SK-N-DZ (cell line): ENCODE measurements at places on chromosomes 7 and 10.

DNA sequence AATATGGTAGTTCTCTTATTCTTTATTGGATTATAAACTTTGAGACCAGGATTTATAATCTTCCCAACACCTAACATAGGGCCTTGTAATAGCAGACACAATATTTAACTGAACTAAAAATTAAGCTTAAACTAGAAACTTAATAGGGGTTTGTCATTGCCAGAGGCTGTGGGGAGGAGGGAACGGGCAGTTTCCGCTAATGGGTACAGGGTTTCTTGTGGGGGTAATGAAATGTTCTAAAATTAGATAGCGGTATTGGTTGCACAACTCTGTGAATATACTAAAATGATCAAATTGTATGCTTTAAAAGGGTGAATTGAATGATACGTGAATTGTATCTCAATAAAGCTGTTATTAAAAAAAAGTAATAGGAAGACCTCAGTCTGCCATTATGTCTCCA lies 45.4 kb downstream of the NT5C2 start:
- no peak for DNase-seq

GRCh38 chr10:126350216-126350992 lies 37.9 kb downstream of the ADAM12 start:
- DNase-seq, result no peak

- no peak for DNase-seq
Measured at GRCh38 chr7:44285561-44285960, 39.8 kb downstream of the CAMK2B start.

DNA sequence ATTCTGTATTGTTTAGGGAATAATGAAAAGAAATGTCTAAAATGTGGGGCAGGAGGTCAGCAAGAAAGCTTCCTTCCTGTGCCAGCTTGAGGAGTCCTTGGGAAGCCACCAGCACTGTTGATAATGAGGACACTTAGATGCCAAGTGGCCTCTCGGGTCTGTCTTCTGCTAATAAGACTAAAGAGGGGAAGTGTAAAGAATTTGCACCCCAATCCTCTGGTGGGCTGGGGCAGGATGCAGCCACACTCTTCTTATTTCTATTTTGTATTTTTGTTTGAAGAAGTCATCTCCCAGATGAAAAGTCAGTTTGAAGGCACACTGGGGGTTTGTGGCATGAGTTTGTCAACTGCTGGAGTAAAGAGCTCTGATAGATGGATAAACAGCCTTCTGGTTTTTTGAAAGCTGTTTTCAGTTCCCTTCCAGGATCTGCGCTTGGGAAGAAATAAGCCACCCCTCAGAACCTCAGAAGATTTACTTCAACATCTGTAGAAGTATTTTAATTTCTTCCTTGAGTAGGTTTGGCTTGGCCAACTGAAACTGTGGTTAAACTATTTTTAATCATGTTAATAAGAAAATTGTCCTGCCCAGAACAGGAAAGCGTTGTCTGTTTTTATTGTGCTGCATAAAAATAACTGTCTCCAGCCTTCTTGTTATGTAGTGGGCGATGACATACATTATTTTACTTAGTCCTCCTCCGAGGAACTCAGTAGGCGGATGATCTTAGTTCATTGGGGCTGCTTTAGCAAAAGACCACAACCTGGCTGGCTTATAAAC lies 128.8 kb upstream of the GPR26 start:
- DNase-seq, result no peak

GRCh38 chr7:79341902-79342301 lies 111.6 kb downstream of the MAGI2 start:
- DNase-seq, result no peak

DNA sequence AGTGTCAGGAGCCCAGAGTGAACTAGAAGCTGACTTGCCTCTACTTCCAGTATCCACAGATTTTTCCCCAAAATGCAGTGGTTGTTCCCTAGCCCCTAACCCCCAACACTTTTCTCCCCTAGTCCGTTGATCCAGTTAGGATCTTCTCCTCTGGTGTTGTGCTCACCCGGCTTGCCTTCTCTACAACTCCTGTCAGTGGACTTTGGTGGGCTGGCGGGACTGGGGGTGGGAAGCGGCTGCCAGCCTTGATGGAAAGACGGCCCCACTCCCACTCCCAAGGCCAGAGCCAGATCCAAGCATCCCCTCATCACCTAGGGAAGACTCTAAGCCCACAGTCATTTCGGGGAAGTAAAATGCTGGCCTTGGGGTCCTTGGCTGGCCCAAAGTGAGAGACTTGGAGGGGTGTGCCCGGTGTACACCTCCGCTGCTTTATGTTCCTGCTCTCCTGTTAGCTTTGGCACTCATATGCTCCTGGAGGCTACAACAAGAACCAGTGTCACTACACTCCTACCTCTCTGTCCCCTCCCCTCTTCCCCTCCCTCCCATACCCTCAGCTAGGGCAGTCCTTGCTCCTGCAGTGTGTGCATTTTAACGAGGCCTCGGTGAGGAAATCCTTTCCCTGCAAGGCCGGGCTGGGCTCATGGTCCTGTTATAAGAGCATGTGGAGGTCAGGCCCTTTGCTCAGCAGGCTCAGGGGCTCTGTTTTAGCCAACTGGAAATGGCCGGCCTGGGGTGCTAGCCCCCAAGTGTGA lies 930 bp upstream of the HOXA10 start:
- no peak for DNase-seq

GRCh38 chr7:45196374-45196773 lies 38.8 kb downstream of the RAMP3 start:
- no peak for DNase-seq

DNA sequence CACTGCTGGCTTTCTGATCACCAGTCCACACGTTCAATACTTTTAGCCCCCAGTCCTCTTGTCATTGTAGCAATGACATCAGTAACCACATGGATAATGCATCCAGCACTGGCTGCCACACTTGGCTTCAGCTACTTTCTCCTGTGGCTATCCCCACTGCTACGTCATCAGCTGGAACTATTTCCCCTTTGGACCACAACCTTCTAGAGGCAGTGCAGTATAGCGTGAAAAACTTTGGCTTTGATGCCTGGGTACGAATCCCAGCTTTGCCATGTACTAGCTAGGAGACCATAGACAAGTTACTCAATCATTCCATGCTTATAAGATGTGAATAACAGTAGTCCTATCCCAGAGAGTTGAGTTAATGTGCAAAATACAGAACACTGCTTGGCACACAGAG lies 63.2 kb downstream of the CCDC3 start:
- no peak for DNase-seq

- DNase-seq, result no peak
Measured at GRCh38 chr10:86961481-86962091, 3.2 kb downstream of the SNCG start.

DNA sequence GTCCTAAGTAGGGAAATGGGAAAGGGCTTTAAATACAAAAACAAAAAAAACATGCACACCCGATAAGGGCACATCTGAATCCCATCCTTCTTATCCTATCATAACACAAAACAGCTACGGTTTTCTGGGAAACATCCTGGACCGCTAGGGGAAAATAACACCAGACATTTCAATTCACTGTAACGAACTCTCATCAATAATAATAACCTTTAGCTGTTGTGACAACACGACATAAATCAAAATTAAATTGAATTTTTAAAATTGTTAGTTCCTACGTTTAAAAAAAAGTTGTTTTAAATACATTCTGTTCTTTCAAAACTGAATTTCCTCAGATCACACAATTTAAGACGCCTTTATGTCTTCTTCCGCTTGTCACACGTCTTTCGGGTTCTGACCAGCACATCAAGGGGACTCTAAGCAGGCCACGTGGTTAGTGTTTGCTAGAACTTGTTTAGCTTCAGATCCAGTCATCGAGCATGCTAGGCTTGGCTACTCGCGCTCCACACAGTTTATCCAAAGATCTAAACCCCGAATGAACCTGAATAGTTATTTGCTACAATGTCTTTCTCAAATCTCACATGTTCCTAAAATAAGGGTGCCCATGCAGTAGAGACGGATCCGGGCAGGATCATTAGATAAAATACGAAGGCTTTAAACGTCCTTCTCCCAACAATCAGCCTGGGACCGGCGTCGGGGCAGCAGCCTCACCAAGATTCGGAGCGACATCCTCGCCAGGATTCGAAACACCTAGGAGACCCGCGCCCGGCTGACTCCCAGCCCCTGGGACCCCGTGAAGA lies 839 bp downstream of the IKZF5 start:
- DNase-seq, result peak; percentile 65

DNA sequence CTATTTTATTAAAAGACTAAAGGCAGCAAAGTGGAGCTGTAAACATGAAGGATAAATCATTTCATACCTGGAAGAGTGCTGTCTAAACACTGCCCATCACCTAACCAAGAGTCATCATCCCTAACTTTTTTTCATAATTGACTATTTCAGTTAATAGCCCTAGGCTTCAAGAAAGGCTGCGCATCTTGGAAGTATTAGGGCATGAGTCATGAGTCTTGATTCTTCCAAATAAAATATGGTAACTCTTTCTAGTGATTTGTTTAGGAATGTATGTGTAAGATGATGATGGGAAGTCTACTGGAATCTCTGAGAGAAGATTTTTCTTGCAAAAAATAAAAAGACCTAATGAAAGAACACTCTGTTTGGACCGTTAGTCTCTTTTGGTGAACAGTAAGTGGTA lies 207.7 kb upstream of the AHR start:
- DNase-seq, result no peak

- no peak for DNase-seq
Measured at GRCh38 chr10:6701289-6701688, 121.2 kb upstream of the PRKCQ start.

DNA sequence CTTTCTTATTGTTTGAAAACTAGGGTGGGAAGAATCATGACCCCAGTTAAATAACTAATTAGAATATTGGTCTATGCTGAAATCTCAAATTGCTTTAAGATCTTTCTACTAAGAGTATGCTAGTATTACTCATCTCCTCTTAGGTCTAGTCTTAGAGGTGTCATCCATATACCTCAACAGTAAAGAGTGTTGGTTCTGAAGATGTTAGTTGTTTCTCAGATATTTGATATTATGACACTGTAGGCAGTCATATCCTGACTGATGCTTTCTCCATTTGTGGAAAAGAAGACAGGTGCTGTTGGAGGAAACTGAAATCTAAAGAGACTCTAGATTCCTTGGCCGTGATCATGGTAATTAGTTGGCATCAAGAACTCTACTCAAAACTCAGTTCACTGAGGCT lies 21.2 kb downstream of the BPGM start:
- no peak for DNase-seq

- DNase-seq, result peak; percentile 43
Measured at GRCh38 chr10:31242902-31243301, 76.1 kb upstream of the ZEB1 start.

DNA sequence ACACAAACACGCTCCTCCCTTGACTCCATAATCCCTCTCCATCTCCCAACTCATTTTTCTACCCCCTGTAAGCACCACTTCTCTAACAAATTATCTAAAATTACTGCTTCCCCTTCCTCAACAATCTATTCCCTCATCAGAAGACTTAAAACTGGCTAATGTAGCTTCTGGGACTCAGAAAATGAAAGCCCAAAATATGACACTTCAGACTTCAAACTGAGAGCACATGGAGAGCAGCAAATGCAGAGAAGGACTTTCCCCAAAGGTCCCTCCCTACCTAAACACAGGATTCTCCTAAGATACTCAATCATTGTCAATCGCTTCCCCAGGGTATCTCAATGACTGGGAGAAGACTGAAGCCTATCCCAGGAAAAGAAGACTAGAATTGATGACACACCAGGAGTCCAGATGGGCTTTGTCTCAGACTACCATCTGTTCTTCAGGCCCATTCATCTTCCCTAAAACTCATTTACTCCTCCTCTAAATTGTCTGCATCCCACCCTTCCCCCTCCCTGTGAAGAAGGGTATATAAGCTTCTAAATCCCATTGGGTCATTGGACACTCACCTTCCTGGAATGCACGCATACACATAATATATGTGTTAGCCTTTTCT lies 39.2 kb downstream of the ST8SIA6 start:
- DNase-seq, result no peak

- no peak for DNase-seq
Measured at GRCh38 chr10:48462482-48463020, 142.3 kb downstream of the ARHGAP22 start.

DNA sequence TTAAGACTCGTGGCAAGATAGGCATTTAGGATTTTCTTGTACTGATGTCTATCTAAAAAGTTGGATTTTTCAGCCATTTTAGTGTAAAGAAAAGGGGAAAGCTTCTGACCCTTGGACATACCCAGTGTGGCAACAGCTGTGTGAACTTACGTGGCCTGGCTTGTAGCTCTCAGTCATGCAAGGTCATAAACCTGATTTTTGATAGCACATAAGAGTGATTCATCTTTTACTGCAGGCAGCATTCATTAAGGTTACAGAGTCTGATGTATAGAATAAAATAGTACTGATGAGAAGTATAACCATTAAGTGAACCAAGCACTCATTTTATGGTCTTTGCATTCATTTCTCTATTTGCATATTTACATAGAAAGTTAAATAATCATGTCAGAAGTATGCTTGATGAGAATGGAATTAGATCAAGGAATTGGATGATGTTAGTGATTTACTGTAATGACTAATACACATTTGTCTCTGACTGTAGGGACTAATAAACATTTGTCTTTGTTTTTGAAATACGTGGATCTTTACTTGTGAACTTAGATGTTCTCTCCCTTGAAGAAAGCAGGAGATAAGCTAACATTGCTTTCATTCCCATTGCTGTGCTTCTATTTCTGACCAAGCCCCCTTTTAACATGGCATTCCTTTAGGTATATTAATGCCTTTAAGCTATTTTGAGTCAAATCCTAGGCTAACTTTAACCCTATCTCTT lies 88.2 kb downstream of the GSDME start:
- no peak for DNase-seq

DNA sequence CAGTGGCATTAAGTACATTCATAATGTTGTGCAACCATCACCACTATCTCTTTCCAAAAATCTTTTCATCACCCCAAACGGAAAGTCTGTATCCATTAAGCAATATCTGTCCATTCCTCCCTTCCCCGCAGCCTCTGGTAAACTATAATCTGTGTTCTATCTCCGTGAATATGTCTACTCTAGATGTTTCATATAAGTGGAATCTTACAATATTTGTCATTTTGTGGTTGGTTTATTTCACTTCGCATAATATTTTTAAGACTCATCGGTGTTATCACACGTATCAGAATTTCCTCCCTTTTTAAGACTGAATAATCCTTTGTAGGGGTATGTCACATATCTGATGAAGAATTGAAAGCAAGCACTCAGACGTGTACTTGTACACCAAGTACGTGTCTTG lies 86.0 kb upstream of the FGFR2 start:
- DNase-seq, result no peak

GRCh38 chr10:58352956-58353610 lies 18.3 kb downstream of the UBE2D1 start:
- DNase-seq, result no peak

DNA sequence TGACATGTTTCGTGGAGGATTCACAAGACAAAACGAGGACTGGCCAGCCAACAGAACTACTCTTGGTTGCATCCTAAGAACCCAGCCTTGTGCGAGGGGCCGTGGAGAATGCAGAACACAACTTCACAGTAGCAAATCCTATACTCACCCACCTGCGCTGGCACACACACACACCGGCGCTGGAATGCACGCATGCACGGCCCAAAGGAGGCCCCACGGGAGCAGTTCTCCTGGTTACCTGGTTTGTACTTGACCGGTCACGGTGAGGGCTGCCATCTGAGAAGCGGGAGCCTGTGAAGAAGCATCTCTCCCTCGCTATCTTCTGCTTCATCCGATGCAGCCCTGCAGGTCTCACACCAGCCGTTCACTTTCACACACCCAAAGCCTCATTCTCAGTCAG lies 137.8 kb downstream of the ZMYND11 start:
- DNase-seq, result no peak

- DNase-seq, result no peak
Measured at GRCh38 chr7:96203786-96204185, 118.1 kb downstream of the SLC25A13 start.

GRCh38 chr10:101446071-101446470 lies 92.1 kb downstream of the BTRC start:
- no peak for DNase-seq

- DNase-seq, result no peak
Measured at GRCh38 chr7:16044645-16045044, 358.2 kb upstream of the MEOX2 start.
